Esophagus squamous epithelium (tissue), 5 donors: ENCODE measurements at places on chromosomes 1 and 21.

DNA sequence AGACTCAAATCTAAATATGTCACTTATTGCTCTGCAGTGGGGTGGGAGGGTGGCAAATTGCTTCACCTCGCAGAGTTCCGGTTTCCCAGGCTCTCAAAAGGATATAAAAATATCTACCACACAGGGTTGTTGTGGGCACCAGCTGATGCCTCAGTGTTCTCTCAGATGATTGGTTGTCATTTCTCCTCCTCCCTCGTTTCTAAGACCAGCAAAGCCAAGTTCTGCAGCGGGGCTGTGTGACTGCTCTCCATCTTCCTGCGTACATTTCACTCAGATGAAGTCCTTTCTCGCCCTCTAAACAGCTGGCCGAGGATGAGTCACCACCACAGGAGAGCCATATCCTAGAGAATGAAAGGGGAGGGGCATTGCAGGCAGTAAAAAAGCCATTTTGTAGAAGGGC is 35.0 kb upstream of the VWA5B1 start:
- H3K36me3 ChIP-seq, result no peaks in the 10 kb centered on the region

- H3K27ac ChIP-seq, result no peak overlapping the region
- H3K4me3 ChIP-seq, result no peak overlapping the region
- H3K36me3 ChIP-seq, result no peaks in the 10 kb centered on the region
These were observed 7.7 kb downstream of the KRTAP19-8 start for GRCh38 chr21:31030367-31031106.

DNA sequence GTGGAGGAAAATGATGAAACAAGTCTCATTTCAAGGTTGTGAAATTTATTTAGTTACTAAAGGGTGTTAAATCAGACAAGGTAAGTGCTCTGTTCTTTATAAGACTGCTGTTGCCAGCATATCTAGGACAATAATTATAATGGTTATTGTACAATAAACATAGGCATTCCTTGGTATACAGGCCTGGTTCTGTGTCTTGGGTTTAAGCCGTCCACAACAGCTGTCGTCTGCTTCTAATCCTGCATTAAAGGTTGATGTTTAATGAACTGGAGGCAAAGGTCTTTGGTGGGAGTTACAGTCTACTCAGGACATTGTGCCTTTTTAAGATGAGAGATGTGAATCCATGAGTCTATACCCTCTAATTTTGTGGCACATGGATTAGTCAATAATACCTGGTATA is 23.4 kb upstream of the FMO4 start:
- H3K36me3 ChIP-seq, result no peaks in the 10 kb centered on the region
- DNase-seq, result no peak
- no peaks in the 10 kb centered on the region for H3K27me3 ChIP-seq
- H3K4me3 ChIP-seq, result no peak overlapping the region

DNA sequence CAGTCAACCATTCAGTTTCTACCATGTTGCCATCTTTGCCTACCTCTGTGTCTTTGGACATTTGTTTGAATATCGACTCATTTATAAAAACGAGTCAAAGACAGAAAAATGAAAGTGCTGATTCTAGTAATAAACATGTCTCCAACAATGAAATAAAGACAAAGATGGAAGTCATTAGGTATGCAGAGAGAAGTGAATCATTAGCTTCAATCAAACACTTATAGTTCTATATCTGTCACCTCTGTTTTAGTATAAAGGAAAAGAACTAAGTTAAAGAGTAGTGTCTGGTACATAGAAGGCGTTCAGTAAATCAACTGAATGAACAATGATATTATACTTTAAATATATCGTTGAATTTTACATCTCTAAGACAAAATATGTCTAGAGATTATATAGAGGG is 1.7 kb upstream of the TSPAN2 start:
- H3K4me1 ChIP-seq, result no peaks in the 10 kb centered on the region
- DNase-seq, result no peak
- peak overlapping the region; percentile 91 for H3K27ac ChIP-seq
- H3K4me3 ChIP-seq, result no peak overlapping the region
- no peaks in the 10 kb centered on the region for H3K36me3 ChIP-seq

DNA sequence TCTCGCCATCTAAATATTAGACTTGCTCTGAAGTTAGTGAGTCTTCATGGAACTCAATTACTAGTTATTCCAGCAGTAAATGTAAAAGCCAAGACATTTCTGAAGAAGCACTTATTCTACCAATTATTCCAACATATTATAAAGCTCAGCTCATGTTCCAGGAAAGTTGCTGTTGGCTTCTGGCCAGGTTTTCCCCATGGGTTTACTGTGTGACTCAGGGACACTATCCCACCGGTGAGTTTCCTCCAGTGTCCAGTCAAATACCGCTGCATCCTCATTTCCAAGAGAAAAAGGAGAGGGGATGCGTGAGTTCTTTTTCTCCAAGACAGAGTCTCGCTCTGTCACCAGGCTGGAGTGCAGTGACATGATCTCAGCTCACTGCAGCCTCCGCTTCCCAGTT is 9.2 kb upstream of the HHIPL2 start:
- DNase-seq, result no peak
- no peak overlapping the region for H3K4me3 ChIP-seq
- no peaks in the 10 kb centered on the region for H3K36me3 ChIP-seq

- H3K27ac ChIP-seq, result no peak overlapping the region
- no peaks in the 10 kb centered on the region for H3K27me3 ChIP-seq
- H3K4me1 ChIP-seq, result peaks cover 3% of the 10 kb centered on the region
- DNase-seq, result no peak
These were observed 13.6 kb downstream of the SDCCAG8 start for GRCh38 chr1:243269461-243269801.

GRCh38 chr1:150066838-150067183 is 765 bp upstream of the VPS45 start:
- peaks cover 50% of the 10 kb centered on the region for H3K4me1 ChIP-seq
- H3K27me3 ChIP-seq, result no peaks in the 10 kb centered on the region
- peaks cover 12% of the 10 kb centered on the region for H3K36me3 ChIP-seq
- H3K4me3 ChIP-seq, result peak overlapping the region; percentile 78

DNA sequence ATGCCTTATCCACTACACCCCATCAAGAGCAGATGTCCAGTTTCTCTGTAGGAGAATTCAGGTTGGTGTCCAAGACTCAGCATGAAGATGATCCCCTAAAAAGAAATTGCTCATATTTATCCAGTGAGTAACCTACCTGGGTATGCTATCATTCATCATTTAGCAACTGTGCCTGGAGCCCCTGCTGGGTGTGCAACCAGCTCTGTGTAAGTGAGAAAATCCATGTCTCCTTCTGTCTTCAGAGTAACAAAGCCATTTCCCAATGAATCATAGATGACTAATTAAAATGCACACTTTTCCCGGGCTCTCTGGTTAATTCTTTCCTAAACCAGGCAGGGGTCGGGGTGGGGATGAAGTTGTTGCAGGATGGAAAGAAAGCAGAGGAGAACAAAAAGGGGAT is 35.8 kb downstream of the OLFML3 start:
- no peaks in the 10 kb centered on the region for H3K4me1 ChIP-seq
- H3K27ac ChIP-seq, result no peak overlapping the region
- H3K27me3 ChIP-seq, result no peaks in the 10 kb centered on the region
- H3K36me3 ChIP-seq, result no peaks in the 10 kb centered on the region
- H3K4me3 ChIP-seq, result no peak overlapping the region

- no peaks in the 10 kb centered on the region for H3K4me1 ChIP-seq
- peaks cover 14% of the 10 kb centered on the region for H3K36me3 ChIP-seq
- no peak overlapping the region for H3K4me3 ChIP-seq
- no peaks in the 10 kb centered on the region for H3K27me3 ChIP-seq
These were observed 26.1 kb downstream of the ATP5PF start for GRCh38 chr21:25708467-25709065.
